ENCODE measurements at places on chromosomes 1 and 21.

GRCh38 chr1:98289311-98289710 is 368.5 kb upstream of the DPYD start:
- DNase-seq = no peak

GRCh38 chr1:61182049-61182448 is 99.7 kb downstream of the NFIA start:
- no peak for DNase-seq

- no peak for DNase-seq
Measured at GRCh38 chr21:36030581-36031189, 29.6 kb downstream of the SETD4 start.

DNA sequence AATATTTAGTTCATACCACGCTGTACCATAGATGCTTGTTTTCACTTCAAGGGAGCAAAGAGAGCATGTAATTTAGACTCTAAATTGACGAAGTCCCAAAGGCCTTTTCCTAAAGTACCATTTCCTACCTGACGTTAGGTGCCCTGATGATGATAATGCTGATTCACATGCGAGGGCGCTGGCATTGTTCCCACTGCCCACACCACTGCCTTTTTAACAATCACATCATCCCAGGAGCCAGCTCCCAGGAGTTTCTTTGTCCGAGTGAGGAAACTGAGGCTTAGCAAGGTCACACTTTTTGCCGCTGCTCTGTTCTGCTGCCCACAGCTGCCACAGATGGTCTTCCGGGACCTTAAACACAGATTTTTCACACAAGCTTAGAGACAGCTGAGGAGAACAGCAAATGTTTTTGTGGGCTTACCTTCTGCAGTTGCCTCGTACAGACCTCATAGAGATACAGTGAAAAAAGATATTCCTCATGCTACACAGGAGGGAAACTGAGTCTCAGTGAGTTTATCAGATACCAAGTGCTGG is 69.4 kb downstream of the EVA1C start:
- no peak for DNase-seq
